ENCODE measurements at places on chromosomes 2 and 18. TPM values are rescaled to one million over a fixed set of nuclear protein-coding genes. Genes with fewer than 3 reads are reported as not detected.

The ST8SIA3 gene
- not detected for total RNA-seq

The DIPK1C gene
- not detected for total RNA-seq

DNA sequence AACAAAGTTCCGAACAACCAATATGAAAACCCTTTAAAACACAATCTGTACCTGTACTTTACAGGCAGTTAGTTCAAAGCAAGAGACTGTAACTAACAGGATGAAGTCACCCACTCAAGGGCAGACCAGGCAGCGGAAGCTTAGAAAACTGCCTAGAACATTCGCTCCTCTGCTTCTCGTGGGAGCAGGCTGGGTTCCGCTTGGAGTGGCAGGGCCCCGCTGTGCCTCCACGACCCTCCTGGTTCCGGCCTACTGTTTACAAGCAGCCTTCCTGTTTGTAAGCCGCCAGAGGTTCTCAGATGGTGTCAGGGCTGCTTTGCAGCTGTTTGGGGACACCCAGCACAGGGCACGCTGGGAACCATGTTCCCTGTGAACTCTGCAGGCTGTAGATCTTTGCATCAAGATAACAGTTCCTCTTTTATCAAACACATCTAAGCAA lies 31.3 kb downstream of the CIB4 start:
- no peak for DNase-seq

GRCh38 chr2:159218389-159218788 lies 68.1 kb downstream of the WDSUB1 start:
- DNase-seq, result no peak

Measured in renal cortical epithelial cell (primary cell).